Neural cell (in vitro differentiated cells): ENCODE measurements at places on chromosomes 6 and 20. TPM values are rescaled to one million over a fixed set of nuclear protein-coding genes. Genes with fewer than 3 reads are reported as not detected.

The TBXT gene
- polyA plus RNA-seq, result not detected in 2 replicates

The C20orf141 gene
- not detected in 2 replicates for polyA plus RNA-seq

The GGT7 gene
- 42.9 and 45.4 TPM in 2 replicates for polyA plus RNA-seq

The GNMT gene
- polyA plus RNA-seq, result 0.30 and 0.97 TPM in 2 replicates

The TRIM40 gene
- not detected in 2 replicates for polyA plus RNA-seq

The LRRN4 gene
- 0.14 and 0.26 TPM in 2 replicates for polyA plus RNA-seq

The FAXC gene
- 106 and 130 TPM in 2 replicates for polyA plus RNA-seq

The ZSCAN23 gene
- polyA plus RNA-seq, result 14.7 and 17.4 TPM in 2 replicates

The NOX3 gene
- polyA plus RNA-seq, result 0.11 TPM in 1 of 2 replicates, not detected in the other

The CAGE1 gene
- polyA plus RNA-seq, result not detected in 2 replicates

The CYP39A1 gene
- 1.4 and 2.0 TPM in 2 replicates for polyA plus RNA-seq

The TREML2 gene
- not detected in 2 replicates for polyA plus RNA-seq

The CCN6 gene
- not detected in 2 replicates for polyA plus RNA-seq

The F13A1 gene
- not detected in 2 replicates for polyA plus RNA-seq

The COL19A1 gene
- 0.16 and 0.24 TPM in 2 replicates for polyA plus RNA-seq

The IFT52 gene
- 124 and 144 TPM in 2 replicates for polyA plus RNA-seq

The CHMP4B gene
- polyA plus RNA-seq, result 78.9 and 83.8 TPM in 2 replicates

The TUBB2B gene
- 3,172 and 3,711 TPM in 2 replicates for polyA plus RNA-seq

The MCHR2 gene
- polyA plus RNA-seq, result not detected in 2 replicates
